ENCODE measurements at places on chromosomes 7 and 10. TPM values are rescaled to one million over a fixed set of nuclear protein-coding genes. Genes with fewer than 3 reads are reported as not detected.

DNA sequence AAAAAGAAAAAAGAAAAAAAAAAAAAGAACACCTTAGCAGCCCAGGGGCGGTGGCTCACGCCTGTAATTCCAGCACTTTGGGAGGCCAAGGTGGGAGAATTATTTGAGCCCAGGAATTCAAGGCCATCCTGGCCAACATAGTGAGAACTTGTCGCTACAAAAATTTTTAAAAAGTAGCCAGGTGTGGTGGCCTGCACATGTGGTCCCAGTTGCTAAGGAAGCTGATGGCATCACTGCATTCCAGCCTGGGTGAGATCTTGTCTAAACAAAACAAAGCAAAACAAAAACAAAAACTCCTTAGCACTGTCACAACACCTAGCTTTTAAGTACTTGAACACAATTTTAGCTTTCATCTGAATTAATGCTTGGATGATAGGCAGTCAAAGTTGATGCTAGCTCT lies 86.3 kb upstream of the MKLN1 start:
- DNase-seq: no peak

DNA sequence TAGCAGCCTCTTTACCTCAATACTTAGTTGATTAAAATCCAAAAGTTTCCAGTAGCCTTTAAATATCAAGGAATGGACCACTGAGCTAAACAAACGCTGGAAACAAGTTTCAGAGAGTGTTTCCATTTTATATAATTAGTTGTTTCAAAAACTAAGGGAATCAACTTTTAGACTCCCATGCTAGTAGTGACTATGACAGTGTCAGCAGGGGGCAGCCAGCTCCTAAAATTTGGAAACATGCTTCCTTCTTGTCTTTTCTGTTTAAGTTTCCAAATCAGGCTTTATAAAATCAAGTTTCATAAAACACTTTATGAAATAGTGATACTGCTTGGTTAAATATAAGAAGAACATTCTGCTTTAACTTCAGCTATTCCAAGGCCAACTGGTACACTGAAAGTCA lies 138.2 kb upstream of the TMEM229A start:
- no peak for DNase-seq

GRCh38 chr10:58431903-58432302 lies 46.7 kb downstream of the TFAM start:
- no peak for DNase-seq

DNA sequence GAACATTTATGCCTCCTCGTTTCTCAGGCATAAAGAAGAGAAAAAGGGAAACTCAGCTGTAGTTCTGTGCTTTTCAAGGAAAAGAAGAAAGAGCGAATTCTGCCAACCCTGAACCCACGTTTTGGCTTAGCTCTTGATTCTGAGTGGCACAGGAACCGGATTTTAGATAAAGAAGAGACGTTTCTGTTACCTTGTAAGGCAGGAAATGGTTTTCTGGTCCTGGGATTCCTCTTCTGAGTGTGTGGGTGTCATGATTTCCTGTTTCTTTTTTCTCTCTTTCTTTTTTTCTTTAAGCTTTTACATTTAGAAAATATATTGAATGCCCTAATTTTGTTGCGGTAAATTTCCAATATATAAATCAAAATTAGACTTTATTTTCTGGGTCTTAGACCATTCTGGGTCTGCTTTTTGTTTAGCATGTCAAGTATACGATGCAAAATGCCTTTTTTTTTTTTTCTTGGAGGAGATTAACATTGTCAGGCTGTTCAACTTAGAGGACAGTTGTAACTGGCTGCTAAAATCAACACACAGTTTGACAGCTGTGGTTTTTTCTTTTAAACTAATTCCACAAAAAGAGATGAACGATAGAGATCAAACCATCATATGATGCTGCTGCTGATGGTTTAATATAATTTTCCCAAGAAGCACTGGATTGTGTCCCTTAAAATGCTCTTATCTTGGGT lies 190.8 kb downstream of the GATA3 start:
- DNase-seq: no peak

DNA sequence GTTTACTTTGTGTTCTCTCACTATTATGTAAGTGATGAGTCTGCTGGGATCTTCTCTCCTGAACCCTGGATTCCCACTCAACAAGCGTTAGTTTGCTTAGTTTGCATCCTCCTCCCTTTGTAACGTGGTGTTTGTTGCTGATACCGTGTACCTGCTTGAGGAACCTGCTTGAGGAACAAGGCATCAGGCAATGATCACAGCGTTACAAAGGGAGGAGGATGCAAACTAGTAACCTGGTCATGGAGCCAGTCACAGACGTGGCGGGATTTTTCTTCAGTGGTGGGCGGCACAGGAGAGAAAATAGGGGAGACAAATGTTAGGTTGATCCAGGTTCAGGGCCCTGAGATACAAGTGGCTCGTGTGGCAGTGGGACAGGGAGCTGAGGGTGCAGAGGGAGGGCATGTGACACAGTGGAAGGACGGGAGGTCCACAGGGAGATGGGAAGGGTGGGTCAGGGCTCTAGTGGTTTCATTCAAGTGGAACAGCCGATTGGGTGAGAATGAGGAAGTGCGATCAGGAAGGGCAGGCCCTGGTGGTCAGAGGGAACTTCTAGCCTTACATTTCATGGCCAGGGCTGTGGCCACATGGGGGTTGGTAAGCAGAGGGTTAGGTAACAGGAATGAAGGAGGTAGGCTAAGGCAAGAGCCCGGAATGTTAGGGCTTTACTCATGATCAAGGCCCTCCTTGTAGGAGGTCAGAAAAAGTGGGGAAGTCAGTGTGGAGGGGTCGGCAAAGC lies 38.0 kb downstream of the SNX10 start:
- no peak for DNase-seq

DNA sequence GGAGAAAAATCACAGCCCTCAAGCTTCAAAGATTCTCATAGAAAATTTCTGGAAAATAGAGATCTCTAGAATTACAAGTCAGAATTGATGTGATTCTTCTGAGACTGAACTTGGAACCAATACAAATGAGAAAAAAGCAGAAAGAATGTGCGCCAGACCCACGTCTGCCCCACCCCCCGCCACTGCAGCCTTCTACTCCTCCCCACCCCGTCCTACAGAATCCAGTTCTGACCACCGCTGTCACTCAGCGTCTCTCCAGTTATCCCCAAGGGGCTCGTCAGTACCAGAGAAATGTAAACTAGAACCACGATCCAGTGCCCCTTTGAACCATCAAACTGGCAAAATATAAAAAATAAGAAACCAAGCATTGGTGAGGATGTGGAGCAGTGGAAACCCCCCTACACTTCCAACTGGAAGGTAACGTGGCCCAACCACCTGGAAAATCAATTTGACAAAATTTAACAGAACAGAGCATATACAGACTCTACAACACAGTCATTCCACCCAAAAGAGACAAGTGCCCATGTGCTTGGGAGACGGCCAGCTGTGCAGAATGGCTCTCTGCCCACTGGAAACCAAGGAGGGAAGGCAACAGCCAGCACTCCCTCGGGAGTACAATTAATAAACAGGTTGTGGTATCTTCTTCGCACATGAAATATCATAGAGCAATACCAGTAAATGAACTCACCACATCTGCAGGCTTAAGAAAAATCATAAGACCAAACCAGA lies 397.9 kb downstream of the TNS3 start:
- DNase-seq: no peak

GRCh38 chr7:88083883-88084282 lies 136.0 kb downstream of the SRI start:
- no peak for DNase-seq

- no peak for DNase-seq
Observed at GRCh38 chr7:5484921-5485320, 61.3 kb upstream of the TNRC18 start.

DNA sequence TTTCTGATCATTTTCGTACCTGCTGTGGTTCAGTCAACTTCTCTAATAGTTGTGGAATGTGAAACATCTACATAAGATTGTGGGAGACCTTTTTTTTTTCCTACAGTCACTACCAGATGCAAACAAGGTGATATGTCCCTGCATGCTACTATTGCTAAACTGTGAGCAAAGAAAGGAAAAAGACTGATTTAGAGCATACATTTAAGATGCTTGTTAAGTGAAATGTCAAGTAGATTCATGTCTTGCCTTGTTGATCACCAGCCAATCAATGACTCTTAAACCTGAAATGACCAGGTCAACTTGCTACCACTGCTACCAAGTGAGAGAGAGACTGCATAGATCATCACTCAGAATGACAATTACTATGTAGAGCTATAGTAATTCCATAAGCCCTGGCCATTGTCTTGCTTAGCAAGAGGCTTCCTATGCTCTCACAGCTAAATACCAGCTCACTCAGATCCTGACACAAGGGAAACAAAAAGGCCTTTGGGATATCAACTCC lies 84.3 kb upstream of the SKAP2 start:
- DNase-seq: no peak

DNA sequence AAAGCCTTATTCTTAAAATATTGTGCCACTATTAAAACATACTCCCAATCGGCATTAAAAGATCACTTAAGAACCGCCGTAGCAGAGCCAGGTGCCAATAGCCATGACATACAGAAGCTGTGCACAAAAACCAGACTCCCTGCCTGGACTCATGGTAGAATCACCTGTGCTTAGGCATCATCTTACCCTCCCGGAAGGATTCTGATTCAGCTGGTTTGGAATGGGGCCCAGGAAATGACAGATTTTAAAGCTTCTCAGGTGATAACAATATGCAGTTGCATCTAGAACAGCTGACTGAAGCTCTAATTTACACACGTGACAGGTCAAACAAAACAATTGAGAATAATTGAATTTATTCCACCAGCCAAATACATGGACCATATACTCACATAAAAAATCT lies 10.7 kb downstream of the A1CF start:
- no peak for DNase-seq

GRCh38 chr7:22601408-22601807 lies 101.4 kb upstream of the STEAP1B start:
- DNase-seq: no peak

DNA sequence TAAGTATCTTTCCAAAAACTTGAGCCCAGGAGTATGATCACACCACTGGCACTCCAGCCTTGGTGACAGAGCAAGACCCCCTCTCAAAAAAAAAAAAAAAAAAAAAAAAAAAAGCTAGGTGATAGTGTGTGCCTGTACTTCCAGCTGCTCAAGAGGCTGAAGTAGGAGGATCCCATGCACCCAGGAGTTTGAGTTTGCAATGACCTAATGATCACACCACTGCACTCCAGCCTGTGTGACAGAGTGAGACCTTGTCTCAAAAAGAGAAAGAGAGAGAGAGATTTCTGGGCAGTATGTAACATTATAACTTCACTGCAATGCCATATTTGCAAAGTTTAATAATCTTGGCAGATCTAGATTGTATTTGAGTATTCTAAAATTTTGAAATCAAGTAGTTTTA lies 47.6 kb downstream of the AKAP9 start:
- no peak for DNase-seq

DNA sequence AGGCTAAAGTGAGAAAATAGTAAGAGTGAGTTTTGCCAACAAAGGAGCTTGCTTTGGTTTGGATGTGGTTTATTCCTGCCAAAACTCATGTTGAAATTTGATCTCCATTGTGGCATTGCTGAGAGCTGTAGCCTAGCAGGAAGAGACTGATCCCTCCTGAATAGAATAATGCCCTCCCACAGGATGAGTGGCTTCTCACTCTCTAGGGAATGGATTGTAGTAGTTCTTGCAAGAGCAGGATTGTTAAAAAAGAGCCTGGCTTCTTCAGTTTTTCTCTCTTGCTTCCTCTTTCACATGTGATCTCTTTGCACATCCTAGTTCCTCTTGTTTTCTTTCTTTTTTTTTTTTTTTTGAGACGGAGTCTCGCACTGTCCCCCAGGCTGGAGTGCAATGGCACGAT lies 34.4 kb downstream of the ASAH2 start:
- no peak for DNase-seq

DNA sequence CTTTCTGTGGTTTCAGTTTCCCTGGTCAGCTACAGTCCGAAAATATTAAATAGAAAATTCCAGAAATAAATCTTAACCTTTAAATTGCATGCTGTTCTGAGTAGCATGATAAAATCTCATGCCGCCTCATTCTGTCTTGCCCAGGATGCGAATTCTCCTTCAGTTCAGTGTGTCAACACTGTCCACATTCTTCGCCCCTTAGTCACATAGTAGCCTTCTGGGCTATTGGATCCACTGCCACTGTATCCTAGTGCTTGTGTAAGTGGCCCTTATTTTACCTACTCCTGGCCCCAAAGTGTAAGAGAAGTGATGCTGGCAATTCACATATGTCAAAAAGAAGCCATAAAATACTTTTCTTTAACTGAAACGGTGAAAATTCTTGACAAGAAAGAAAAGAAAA lies 129.6 kb downstream of the ZWINT start:
- no peak for DNase-seq

DNA sequence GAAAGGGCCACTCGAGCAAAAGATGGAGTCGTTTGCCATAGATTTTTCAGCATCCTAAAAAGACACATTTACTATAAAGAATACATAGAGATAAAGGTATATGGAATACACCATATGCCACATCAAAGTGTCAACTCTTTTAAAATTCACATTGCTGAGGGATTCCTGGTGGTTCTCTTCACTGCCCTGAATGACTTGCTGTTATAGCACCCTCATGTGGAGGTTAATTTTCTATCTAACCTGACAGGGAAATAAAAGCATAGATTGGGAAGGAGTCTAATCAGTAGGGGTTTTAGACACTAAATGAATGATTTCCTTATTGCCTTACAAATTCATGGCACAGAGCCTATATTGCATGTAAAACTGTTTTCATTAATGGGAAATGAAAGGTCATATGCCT lies 25.9 kb downstream of the DNAH11 start:
- no peak for DNase-seq

GNG11 gene
- 43.6 TPM for total RNA-seq

STOX1 gene
- total RNA-seq: 1.2 TPM

NAT16 gene
- 0.12 TPM for total RNA-seq

PLCE1 gene
- total RNA-seq: 2.2 TPM

TUBAL3 gene
- total RNA-seq: not detected

COL28A1 gene
- 0.40 TPM for total RNA-seq

CALCR gene
- not detected for total RNA-seq

PPP1R17 gene
- total RNA-seq: not detected

All from epithelial cell of proximal tubule (primary cell).